ENCODE measurements at places on chromosomes 4 and X.

- no peak for DNase-seq
These were observed 286.2 kb downstream of the GALNTL6 start for GRCh38 chr4:172099376-172099775.

- no peak for DNase-seq
These were observed 253.1 kb upstream of the RPS6KA3 start for GRCh38 chrX:20519826-20520225.

DNA sequence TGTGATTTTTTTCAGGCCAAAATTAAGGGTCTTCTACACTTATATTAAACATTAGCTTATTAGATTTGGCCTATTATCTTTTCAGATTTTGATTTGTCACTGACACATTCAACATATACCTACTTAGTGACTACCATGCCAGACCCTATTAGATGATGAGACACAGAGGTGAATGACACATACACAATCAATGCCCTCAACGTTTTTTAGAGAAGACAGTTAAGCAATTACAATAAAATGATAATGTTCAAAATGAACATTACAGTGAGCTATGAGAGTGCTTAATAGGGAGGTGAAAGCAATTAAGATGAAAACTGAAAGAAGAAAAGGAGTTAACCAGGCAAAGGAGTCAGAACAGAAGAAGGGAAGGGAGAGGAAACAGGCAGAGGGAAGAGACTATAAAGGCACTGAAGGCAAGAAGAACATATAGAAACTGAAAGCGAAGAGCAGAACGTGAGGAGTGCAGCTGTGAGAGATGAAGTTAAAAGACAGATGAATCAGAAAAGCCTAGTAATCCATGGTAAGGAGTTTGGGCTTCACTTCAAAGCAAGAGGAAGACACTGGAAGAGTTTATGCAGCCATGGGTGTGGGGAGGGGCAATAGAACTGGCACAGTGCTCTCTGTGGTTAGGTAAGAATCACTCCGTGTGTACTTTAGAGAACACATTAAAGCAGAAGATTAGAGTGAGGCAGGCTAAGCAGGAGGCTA, 119.0 kb downstream of the REELD1 start:
- DNase-seq: no peak

DNA sequence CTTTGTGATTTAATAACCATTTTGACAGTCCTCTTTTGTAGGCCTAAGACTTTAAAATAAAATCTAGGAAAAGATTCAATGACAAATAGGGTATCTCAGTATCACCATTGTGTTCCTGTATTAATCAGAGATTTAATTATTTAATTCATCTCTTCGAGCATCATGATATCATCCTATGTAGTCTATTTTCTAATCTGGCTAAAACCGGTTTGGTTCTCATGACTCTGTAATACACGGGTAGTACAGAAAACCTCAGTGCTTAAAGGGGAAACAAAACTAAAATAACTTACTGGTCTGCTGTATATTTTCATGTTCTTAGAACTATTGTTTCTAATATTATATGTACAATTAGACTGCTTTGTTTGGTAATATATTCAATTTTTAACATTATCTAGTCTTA, 23.7 kb upstream of the FBXW7 start:
- DNase-seq: no peak

DNA sequence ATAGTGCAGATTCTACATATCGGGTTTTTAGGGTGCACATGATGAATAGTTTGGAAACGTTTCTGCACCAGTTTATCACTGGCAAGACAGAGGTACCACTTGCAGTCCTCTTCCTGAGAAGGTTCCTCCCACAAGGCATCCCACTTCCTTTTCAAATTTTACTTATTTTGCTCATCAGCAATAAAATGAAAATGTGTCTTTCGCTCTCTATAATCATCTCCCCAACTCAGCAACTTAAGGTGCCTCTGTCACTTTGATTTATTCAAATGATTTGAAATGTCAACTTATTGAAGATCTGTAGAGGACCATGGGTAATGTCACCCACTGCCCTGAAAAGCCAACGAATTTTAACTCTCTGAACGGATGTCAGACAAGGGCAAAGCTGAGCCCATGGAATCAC, 53.2 kb downstream of the VGLL1 start:
- DNase-seq: no peak

DNA sequence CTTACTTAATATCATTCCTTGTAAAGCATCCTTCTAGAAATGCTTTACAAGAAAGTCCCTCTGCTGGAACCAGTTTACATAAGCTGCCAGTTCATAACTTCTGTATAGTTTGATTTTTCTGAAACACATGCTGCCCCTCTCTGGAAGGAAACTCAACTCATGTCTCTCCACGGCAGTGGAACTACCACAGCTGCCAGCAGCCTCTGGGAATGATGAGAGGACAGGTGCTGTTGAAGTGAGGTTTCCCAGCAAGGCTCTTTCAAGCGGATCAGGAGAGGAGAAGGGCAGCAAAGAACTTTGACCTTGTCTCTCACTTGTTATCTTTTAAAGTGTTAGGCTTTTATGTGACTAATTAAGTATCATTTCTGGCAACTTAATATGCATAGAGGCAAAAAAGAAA, 7.3 kb downstream of the GRPR start:
- DNase-seq: no peak

GRCh38 chrX:149687991-149688390, 23.9 kb upstream of the MAGEA11 start:
- DNase-seq: no peak

DNA sequence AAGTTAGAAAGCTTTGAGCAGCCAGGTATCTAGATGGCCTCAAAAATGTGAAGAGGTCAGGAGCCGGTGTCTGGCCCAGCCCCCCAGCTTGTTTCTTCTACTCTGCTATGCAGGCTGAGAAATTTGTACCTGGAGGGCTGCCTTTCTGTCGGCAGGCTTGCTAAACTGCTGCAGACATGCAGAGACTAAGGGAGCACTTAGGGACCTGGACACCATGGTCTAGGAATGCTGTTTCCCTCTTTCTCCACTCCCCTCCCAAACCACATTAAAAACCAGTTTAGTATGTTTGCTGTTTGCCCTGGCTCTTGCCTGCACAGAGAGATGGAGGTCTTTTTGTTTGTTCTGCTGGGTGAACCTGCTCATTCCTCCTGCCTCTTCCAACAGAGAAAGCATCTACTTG, 157.1 kb upstream of the DGKK start:
- DNase-seq: no peak
